ENCODE measurements at places on chromosomes 3 and 15.
A peak's percentile ranks its signal among the peaks of the same experiment; 100 is the strongest.

GRCh38 chr15:55834331-55834730, 91.4 kb upstream of the PRTG start:
- DNase-seq: no peak

- peak; percentile 87 for DNase-seq
Observed at GRCh38 chr3:4739289-4740236, 239.7 kb upstream of the BHLHE40 start.

GRCh38 chr15:90594301-90594738, 64.6 kb downstream of the CRTC3 start:
- DNase-seq: peak; percentile 94

GRCh38 chr3:37456270-37456708, 281.9 kb upstream of the LRRFIP2 start:
- no peak for DNase-seq
